Activated T-cell treated with anti-CD3 and anti-CD28 coated beads for 48 hours (primary cell): ENCODE measurements at places on chromosomes 6 and 20.

DNA sequence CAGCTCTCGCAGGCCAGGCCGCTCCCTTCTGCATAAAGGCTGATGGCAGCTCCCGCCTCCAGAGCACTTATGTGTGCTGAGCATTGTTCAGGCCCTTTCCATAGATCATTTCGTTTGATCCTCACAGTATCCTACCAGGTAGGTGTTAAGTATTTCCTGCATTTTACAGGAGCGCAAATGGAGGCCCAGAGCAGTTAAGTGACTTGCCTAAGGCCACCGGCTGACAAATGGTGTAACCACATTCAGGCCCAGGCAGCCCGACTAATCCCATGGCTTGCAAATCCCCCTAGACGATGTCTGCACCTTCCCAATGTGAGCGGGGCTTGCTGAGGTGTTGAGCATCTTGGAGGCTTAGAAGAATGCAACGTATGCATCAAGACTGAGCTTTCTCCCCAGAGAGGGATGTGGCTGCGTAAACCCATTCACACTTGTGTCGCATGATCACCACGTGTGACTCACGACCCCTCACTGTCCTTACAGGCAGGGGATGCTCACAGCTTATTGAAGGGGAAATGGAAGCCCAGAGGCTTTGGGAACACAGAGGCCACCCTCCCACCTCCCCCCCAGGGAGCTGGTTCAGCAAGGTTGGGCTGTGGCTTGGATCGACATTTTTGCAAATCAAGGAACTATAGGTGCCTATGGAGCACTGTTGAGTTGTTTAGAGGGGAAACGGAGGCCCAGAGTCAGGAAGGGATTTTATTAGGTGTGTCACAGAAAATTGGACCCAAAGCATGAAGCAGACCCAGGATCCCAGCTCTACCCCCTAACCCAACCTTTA lies 7.0 kb downstream of the BPIFB2 start:
- no peak for DNase-seq

DNA sequence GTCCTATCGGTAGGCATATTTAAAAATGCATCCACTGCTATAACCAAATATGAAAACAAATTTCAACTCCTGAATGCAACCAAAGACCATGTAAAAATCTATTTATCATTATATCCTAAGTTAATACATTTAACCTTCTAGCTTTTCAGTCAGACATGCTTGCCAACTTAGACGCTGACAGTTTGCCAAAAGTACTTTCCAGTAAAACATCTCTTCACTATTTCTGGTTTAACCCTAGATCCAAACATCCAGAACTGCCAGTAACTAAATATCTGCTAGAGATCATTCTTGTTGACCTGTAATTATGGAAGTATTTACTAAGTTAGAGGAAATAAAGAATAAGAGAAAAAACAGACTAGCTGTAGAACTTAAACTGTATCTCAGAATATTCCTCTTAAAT lies 210.2 kb upstream of the THEMIS start:
- DNase-seq = no peak

DNA sequence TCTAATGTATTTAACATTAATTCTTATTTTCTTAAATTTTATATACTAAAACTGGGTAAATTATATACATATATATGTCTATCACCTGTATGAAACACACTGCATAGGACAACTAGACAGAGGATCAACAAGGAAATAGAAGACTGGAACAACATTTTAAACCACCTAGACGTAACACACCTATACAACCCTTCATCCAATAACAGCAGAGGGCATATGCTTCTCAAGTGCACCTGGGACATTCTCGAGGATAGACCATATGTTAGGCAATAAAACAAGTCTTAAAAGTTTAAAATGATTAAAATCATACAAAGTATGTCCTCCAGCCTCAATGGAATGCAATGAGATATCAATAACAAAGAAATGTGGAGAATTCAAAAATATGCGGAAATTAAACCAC lies 45.2 kb downstream of the RPP40 start:
- no peak for DNase-seq

DNA sequence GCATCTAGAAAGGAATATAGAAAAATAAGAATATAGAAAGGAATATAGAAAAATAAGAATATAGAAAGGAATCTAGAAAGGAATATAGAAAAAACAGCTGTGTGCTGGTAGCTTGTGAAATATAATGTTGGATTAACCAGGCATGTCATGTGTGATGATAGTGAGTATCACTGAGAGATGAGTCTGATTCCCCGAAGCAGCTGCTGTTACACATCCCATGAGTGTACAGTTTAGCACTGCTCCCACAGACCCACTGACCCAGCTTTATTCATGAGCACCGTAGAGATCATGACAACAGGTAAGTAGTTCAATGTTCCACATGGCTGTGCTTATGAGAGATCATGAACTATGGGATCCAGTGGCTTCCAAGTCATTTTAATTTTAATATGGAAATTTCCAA lies 64.8 kb downstream of the SLC22A3 start:
- no peak for DNase-seq

- no peak for DNase-seq
Measured at GRCh38 chr20:50784464-50784863, 10.4 kb upstream of the BCAS4 start.

DNA sequence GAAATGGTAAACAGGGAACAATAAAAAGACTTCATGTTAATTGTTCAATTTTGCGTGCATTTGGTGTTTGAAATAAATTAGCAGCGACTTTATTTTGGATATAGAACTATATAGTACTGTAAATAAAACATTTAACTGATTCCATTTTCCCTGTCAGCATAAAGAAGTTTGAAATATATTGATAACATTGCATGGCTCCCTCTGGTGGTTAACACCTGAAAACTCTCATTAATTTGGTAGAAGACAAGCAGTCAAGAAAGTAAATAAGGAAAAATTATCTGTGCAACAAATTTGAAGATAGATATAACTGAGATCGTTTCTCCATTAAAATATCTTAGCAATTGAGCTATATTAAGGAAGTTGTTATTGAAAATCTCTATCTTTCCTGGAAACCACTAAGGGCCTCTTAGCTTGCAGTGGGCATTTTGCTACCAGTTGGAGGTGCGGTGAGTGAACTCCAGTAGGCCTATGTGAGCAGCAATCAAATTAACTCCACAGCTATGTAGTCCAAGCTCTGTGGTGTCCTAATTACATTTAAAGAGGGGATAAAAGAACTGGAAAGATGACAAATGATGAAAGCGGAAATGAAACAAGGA lies 435.7 kb upstream of the FKBP1C start:
- no peak for DNase-seq

- DNase-seq = no peak
Measured at GRCh38 chr6:683742-684440, 9.0 kb downstream of the EXOC2 start.

DNA sequence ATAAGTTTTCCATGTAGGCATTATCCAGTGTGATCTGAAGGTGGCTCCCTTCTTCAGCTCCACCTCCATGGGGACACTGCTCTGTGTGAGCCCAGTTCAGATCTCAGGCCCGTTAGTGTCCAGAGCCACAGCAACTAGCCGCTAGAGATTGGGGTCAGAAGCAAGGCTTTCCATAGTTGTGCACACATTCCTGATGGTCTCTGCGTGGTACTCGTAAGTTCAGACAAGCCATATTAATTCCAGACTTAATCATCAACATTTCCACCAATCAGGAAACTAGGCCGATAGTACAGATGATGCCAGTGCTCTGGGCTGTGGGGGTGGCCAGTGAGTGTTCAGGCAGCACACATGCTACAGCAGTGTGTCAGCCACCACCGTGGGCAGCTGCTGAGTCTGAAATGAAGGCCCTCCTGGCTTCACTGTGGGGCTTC lies 17.5 kb upstream of the SYNCRIP start:
- no peak for DNase-seq
